ENCODE measurements at places on chromosomes 4 and X.

GRCh38 chr4:55018521-55018920 is 106.9 kb downstream of the KDR start:
- no peak for DNase-seq

GRCh38 chr4:153296040-153296823 is 48.3 kb upstream of the MND1 start:
- DNase-seq: no peak

GRCh38 chr4:7132249-7132648 is 60.1 kb upstream of the SORCS2 start:
- no peak for DNase-seq

GRCh38 chr4:143189528-143189927 is 4.8 kb downstream of the USP38 start:
- DNase-seq: no peak

- peak; percentile 30 for DNase-seq
Observed at GRCh38 chr4:53150631-53151488, 215.0 kb downstream of the SCFD2 start.

Measured in hematopoietic multipotent progenitor cell treated with erythropoietin and hydrocortisone succinate and interleukin-3 and kit ligand, for 6 days (in vitro differentiated cells).